ENCODE measurements at places on chromosomes 1 and 21.

GRCh38 chr1:15355968-15356625 is 53.6 kb upstream of the EFHD2 start:
- H3K27ac ChIP-seq, result no peak overlapping the region
- no peak overlapping the region for H3K4me3 ChIP-seq
- no peaks in the 10 kb centered on the region for H3K36me3 ChIP-seq

GRCh38 chr1:154414606-154415005 is 9.5 kb downstream of the IL6R start:
- H3K4me1 ChIP-seq, result peaks cover 16% of the 10 kb centered on the region
- DNase-seq, result no peak
- no peak overlapping the region for H3K27ac ChIP-seq

GRCh38 chr1:167416506-167416905 is 101.8 kb downstream of the CD247 start:
- peaks cover 29% of the 10 kb centered on the region for H3K36me3 ChIP-seq
- H3K27me3 ChIP-seq, result no peaks in the 10 kb centered on the region
- no peak overlapping the region for H3K27ac ChIP-seq
- H3K4me3 ChIP-seq, result no peak overlapping the region
- DNase-seq, result no peak

DNA sequence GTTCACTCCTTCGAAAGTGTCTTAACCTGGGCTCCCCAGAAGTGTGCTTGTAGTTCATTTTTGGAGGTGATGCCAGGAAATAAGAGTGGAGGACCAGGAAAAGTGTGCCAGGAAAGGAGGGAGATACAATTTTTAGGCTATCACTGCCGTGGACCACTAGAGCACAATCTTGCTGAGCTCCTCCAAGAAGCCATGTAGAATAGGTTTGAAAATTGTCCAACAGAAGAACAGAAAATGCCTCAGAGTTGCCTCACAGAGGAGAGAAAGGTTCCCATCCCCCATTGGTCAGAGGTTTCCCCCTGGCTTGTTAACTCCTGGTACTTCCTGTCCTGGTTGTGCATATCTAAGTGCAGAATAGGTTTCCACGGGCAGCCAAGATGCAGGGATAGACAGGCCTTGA is 41.6 kb downstream of the CATSPERE start:
- no peaks in the 10 kb centered on the region for H3K27me3 ChIP-seq
- no peak overlapping the region for H3K4me3 ChIP-seq
- H3K36me3 ChIP-seq, result peaks cover 2% of the 10 kb centered on the region
- no peak for DNase-seq

DNA sequence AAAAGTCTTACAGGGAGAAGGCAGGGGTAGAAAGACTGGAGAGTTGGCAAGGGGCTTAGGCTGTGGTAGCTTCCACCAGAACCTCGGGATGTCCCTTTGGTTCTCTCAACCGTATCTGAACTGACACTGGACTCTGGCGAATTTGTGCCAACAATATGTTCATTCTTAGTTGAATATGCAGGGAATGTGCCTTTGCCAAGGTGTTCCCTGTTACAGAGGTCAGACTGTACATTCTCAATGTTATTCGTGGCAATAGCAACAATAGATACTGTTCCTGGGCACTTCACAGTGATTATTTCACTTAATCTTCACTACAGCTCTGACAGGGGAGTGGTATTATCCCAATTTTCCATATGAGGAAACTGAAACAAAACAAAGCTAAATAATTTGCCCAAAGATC is 51.5 kb upstream of the RAB3GAP2 start:
- H3K27me3 ChIP-seq, result peaks cover 6% of the 10 kb centered on the region
- H3K27ac ChIP-seq, result no peak overlapping the region
- no peak overlapping the region for H3K4me3 ChIP-seq
- H3K4me1 ChIP-seq, result no peaks in the 10 kb centered on the region
- H3K36me3 ChIP-seq, result no peaks in the 10 kb centered on the region
- DNase-seq, result no peak

GRCh38 chr1:233520261-233521191 is 93.4 kb upstream of the KCNK1 start:
- no peak overlapping the region for H3K4me3 ChIP-seq
- H3K36me3 ChIP-seq, result no peaks in the 10 kb centered on the region
- no peaks in the 10 kb centered on the region for H3K4me1 ChIP-seq
- DNase-seq, result no peak
- no peaks in the 10 kb centered on the region for H3K27me3 ChIP-seq

DNA sequence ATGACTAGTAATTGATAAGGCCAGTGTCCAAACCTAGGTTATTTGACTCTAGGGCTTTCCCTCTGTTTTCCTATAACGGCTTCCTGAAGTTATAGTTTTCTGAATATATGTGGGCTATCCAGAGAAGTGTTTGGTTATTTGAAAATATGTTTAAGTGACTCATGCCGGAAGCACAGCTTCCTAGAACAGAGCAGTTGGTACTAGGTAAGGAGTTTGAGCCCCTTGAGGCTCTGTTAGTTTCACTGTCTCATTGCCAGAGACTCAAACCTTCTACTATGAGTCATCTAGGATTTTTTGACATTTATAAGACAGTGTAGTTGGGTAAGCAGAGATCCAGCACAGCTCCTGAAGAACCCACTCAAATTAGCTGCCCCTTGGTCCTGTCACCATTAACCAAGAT is 27.1 kb upstream of the LEPR start:
- peaks cover 5% of the 10 kb centered on the region for H3K36me3 ChIP-seq
- peak overlapping the region; percentile 38 for H3K4me3 ChIP-seq
- DNase-seq, result no peak
- no peaks in the 10 kb centered on the region for H3K27me3 ChIP-seq
- H3K4me1 ChIP-seq, result peaks cover 47% of the 10 kb centered on the region

- no peak for DNase-seq
- H3K27ac ChIP-seq, result no peak overlapping the region
- no peak overlapping the region for H3K4me3 ChIP-seq
Measured at GRCh38 chr1:160416369-160416768, 16.0 kb downstream of the VANGL2 start.

GRCh38 chr1:214367841-214368240 is 86.9 kb downstream of the SMYD2 start:
- no peaks in the 10 kb centered on the region for H3K4me1 ChIP-seq
- H3K27me3 ChIP-seq, result peaks cover 16% of the 10 kb centered on the region
- H3K36me3 ChIP-seq, result no peaks in the 10 kb centered on the region

DNA sequence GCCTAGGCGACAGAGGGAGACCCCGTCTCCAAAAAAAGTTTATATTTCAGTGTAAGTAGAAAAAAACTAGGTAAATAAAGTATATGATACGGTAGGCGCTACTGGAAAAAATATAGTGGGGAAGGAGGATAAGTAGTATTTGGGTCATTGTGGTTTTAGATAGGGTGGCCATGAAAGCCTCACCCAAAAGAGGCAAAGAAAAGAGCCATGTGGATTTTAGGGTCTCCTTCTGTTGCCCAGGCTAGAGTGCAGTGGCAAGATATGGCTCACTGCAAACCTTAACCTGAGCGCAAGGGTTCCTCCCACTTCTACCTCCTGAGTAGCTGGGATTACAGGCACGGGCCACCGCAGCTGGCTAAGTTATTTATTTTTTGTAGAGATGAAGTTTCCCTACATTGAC is 17.1 kb downstream of the LEPR start:
- H3K4me1 ChIP-seq, result peaks cover 8% of the 10 kb centered on the region
- peaks cover 6% of the 10 kb centered on the region for H3K36me3 ChIP-seq
- H3K27me3 ChIP-seq, result peaks cover 3% of the 10 kb centered on the region
- DNase-seq, result no peak
- H3K27ac ChIP-seq, result no peak overlapping the region

DNA sequence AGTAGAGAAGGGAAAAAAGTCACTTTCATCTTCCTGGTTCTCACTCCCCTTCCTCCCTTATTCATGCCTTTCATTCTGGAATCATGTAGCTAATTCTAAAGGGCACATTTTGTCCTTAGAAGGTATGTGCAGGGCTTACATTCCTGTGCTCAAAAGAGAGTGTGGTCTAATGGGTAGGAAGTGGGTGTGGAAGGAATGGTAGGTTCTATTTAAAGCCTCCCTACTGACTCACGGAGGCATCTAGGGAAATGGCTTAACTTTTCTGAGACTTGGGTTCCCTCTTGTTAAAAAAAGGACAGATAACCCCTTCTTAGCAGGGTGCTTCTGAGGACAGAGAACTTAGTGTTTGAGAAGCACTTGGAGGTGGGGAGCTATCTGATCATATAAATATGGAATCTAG is 249.3 kb upstream of the DUSP10 start:
- H3K27me3 ChIP-seq, result no peaks in the 10 kb centered on the region
- DNase-seq, result no peak
- no peak overlapping the region for H3K4me3 ChIP-seq
- H3K4me1 ChIP-seq, result peaks cover 29% of the 10 kb centered on the region

DNA sequence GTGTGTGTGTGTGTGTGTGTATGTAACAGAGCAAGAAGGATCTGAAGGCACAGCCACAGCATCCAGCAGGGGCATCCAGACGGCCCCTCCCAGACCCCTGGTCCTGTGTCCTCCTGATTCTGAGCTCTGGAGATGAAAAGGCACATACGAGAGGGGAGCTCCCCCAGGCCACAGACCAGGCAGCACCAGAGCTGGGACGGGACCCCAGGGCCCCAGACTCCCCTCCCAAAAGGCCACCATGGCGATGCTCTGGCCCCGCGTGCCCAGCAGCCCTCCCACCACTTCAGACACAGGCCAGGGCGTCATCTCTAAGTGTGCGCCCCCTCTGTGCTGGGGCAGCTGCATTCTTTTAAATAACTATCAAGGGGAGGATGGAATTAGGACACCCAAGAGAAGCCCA is 245.8 kb downstream of the MATN1 start:
- no peaks in the 10 kb centered on the region for H3K27me3 ChIP-seq
- DNase-seq, result no peak
- no peaks in the 10 kb centered on the region for H3K4me1 ChIP-seq
- no peak overlapping the region for H3K4me3 ChIP-seq
- no peak overlapping the region for H3K27ac ChIP-seq

DNA sequence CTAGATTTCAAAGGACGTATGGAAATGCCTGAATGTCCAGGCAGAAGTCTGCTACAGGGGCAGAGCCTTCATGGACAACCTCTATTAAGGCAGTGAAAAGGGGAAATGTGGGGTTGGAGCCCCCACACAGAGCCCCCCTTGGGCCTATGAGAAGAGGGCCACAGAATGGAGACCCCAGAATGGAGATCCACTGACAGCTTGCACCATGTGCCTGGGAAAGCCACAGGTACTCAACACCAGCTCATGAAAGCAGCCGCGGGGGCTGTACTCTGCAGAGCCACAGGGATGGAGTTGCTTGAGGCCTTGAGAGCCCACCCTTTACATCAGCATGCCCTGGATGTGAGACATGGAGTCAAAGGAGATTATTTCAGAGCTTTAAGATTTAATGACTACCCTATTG is 108.7 kb downstream of the DMRTB1 start:
- no peak overlapping the region for H3K4me3 ChIP-seq
- no peaks in the 10 kb centered on the region for H3K36me3 ChIP-seq
- H3K27me3 ChIP-seq, result peaks cover 41% of the 10 kb centered on the region

GRCh38 chr1:88867743-88868521 is 23.4 kb downstream of the GTF2B start:
- no peak overlapping the region for H3K4me3 ChIP-seq
- DNase-seq, result no peak
- H3K27me3 ChIP-seq, result no peaks in the 10 kb centered on the region
- H3K27ac ChIP-seq, result no peak overlapping the region
- peaks cover 28% of the 10 kb centered on the region for H3K36me3 ChIP-seq

DNA sequence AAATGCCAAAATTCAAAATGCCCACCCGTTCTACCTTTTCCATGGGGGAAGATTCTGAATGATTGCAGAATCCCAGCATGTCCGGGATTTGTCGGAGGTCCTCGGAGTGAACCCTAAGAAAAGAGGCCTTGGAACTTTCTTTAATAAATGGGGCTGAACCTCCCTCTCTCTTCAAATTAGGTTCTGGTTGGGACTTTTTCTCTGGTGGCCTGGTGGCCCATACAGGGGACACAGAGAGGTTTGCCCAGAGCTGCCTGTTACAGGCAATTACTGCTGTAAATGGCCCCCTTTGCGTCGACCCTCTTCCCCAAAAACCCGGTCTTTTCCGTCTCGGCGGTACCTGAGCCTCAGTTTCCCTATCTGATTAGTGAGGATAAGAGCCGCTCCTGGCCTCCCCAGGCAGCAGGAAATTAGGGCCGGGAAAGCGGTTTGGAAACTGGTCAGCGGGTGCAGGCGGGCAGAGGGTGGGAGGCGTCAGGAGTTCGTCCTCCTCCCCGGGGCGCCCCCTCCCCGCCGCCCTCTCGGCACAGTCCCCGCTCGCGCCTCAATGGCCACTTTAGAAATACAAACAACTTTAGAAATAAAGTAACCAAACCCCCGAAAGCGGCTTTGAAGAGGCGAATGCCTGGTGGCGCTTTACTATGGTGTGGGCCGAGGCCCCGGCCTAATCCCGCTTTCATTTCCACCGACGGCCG is 15.6 kb downstream of the PAX7 start:
- peaks cover 5% of the 10 kb centered on the region for H3K4me1 ChIP-seq
- H3K36me3 ChIP-seq, result no peaks in the 10 kb centered on the region
- no peak for DNase-seq
- no peak overlapping the region for H3K27ac ChIP-seq
- no peak overlapping the region for H3K4me3 ChIP-seq

DNA sequence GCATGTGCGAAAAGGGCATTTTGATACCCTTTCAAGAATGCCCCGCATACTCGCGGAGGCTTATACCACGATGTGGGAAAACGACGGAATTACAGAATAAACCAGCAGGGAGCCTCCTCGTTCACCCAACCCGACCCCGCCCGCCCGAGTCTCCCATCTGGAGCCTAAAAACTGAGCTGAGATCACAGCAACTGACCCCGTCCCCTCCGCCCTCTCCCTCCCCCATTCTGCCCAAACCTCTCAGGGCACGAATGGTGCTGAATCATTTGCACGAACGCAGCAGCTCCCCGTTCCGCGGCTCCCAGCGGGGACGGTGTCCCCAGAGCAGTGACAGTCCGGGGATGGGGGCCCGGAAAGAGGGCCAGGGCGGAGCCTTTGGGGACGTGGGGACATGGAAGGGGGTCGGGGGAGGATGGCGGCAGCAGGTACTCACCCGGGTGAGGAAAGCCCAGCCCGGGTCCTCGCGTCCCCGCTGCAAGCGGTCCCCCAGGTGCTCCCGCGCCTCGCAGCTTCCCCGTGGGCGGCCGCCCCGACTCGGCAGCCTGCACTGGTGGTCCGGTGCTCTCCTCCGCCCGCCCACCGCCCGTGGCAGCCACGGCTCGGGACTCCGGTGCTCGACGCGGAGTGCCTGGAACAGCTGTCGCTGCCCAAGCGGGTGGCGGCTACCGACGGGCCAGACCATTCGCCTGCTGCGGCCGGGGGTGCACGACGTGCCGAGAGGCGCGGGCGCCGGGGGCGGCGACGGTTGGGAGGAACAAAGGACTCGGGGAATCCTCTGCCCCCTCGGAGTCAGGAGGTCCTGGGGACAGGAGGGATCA is at the start of gene TTLL7:
TSS of gene TTLL7 (minus strand) at position 635 of the 818 bp plus-strand sequence. CDS start 46,921 bp downstream, outside the sequence.
- peaks cover 57% of the 10 kb centered on the region for H3K27me3 ChIP-seq
- H3K27ac ChIP-seq, result peak within 1 kb of the TSS; percentile 37
- H3K36me3 ChIP-seq, result no peaks in the 10 kb centered on the region
- peaks cover 13% of the 10 kb centered on the region for H3K4me1 ChIP-seq
- peak within 1 kb of the TSS; percentile 89 for H3K4me3 ChIP-seq

- peaks cover 11% of the 10 kb centered on the region for H3K36me3 ChIP-seq
- H3K27me3 ChIP-seq, result peaks cover 2% of the 10 kb centered on the region
- DNase-seq, result no peak
- no peak overlapping the region for H3K4me3 ChIP-seq
Measured at GRCh38 chr1:184941735-184942134, 32.6 kb downstream of the NIBAN1 start.

- no peak overlapping the region for H3K4me3 ChIP-seq
- H3K36me3 ChIP-seq, result no peaks in the 10 kb centered on the region
- H3K27ac ChIP-seq, result no peak overlapping the region
- peaks cover 3% of the 10 kb centered on the region for H3K27me3 ChIP-seq
- no peaks in the 10 kb centered on the region for H3K4me1 ChIP-seq
- no peak for DNase-seq
Measured at GRCh38 chr1:169009666-169010065, 96.8 kb upstream of the ATP1B1 start.

All from activated naive CD8-positive, alpha-beta T cell treated with anti-CD3 and anti-CD28 coated beads, Interleukin-2, amount 10 ng/mL, durations not matched to agents 7 days and 5 days (primary cell).